ENCODE measurements at places on chromosomes 2 and 18.

DNA sequence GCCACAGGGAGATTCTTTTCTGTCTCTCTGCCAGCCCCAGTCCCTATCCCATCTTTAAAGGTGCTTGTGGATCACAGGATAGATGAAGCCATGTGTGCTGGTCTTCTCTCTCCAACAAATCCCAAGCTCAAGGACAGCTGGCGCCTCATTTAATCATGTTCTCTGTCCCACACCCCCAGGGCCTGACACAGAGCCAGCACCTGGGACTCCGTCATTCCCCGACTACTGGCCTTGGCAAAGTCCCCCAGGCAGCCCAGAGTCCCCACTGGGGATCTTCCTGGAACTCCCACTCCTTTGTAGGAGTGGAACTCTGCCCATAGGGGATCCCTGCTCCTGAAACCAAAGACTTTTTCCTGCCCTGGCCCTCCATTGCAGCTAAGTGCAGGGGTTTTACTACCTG lies 60.8 kb downstream of the MTHFD2 start:
- DNase-seq = no peak

DNA sequence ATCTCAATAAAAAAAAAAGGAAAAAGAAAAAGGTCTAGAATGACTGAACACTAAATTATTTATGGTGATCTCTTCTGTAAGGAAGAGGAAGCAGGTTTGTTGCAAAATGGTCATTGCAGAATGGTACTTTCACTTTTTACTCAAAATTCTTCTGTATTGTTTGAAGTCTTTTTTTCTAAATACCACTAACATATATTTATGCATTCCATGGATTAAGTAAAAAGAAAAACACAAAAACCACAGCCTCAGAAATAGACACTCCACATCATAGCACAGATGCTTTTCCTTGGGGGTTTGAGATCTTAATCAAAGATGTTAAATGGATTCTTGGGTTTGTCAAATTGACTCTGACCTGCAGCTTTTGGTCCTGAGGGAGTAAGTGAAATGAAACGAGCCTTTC lies 47.4 kb downstream of the RHOB start:
- no peak for DNase-seq

- no peak for DNase-seq
Observed at GRCh38 chr2:28981016-28981441, at the start of gene TOGARAM2. TSS of gene TOGARAM2 (plus strand) at chr2:28981298. CDS start at chr2:28994835, 13,537 bp downstream.

DNA sequence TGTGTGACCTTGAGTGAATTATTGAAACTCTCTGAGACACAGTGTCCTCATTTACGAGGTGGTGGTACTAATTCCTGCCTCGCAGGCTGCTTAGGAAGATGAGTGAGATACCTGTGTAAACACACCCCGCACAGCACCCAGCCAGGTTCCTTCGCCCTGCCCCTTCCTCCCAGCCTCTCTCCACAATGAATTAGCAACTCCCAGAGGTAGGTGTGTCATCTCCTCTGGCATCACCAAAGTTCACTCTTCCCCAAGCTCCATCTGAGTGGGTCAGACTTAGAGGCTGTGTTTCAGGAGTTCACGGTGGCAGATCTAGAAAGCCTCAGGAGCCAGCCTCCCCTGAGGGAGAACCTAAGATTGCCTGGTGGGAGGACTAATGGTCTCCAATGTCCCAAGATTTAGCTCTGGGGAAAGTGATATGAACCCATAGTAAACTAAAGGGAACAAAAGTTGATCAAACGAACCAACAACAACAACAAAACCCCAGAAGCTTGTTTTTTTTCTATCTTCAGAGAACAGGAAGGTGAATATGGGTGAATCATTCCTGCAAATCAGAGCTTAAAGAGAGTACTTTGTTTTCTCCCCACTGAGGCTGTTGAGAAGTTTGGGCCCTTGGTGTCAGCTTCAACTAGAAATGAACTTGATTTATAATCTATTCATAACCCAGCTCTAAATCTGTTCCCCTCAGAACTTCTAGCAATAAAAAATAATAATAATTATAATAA lies 44.4 kb upstream of the NRP2 start:
- no peak for DNase-seq

- DNase-seq = no peak
Observed at GRCh38 chr2:10195278-10196109, 73.0 kb downstream of the RRM2 start.

Measured in HEK293T (cell line).